ENCODE measurements at places on chromosomes 5 and 9.

GRCh38 chr5:109016300-109016699 is 268.6 kb downstream of the FER start:
- no peak for DNase-seq

- no peak for DNase-seq
These were observed 173.2 kb upstream of the OR13F1 start for GRCh38 chr9:104330841-104331240.

DNA sequence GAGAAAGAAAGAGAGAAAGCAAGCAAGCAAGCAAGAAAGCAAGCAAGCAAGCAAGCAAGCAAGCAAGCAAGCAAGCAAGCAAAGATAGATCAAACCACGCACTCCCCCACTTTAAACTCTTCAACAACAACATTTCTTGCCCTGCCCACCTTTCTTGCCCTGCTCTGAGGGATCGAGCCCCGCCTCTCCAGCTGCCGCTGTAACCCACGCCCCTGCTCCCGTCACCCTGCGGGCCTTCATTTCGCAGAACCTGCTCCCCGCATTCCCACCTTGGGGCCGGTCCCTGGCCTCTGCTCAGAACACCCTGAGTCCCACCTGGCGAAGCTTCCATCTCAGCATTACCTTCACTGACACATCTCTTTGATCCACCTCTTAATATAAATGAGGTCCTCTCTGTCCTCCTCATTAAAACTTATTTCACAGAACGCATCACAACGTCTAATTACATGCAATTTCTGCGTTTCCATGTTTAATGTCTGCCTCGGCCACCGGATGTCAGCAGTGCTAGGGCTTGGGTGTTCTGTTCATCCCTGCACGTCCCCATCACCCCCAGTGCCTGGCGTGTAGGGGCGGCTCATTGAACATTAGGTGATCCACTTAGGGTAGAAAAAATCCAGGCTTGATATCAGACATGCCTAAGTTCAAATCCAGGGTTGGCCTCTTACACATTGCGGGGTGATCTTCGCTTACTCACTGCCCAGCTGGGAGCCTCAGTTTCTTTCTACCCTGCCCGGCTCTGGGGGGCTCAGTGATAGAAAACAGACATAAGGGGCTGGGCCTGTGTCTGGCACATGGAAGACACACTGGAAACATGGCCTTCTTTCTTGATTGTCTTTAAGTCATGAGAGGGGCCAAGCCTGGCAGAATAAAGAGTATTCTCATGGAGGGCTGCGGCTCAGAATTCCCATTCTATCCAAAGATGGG is 187.6 kb downstream of the DAB2IP start:
- peak; percentile 78 for DNase-seq

DNA sequence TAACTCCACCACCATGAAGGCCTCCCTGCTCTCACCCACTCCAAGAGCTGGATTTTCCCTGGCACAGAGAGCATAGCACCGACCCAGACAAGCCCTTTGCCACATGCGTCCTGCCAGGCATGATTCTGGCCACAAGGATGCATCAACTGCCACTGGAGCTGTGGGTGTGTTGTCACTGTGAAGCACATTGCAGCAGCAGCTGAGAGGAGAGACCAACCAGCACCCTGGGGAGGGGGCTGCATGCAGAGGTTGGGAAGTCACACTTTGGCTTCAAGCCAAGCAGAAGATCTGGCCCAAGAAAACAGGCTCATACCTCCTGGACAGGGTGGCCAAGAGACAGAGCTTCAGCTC is 22.6 kb upstream of the PTGES start:
- no peak for DNase-seq

- peak; percentile 77 for DNase-seq
These were observed 25.1 kb downstream of the ZNF618 start for GRCh38 chr9:113901221-113901688.

Data from mesenteric fat pad (tissue), 1 donor.